K562 (cell line): ENCODE measurements at places on chromosomes 11 and 22. TPM values are rescaled to one million over a fixed set of nuclear protein-coding genes. Genes with fewer than 3 reads are reported as not detected.

GRCh38 chr22:18096823-18097222 is 13.8 kb upstream of the TUBA8 start:
- no peak for DNase-seq

- DNase-seq, result no peak
Measured at GRCh38 chr11:64607381-64607985, 16.5 kb downstream of the SLC22A12 start.

GRCh38 chr11:32905028-32905667 is 12.5 kb downstream of the QSER1 start:
- DNase-seq, result no peak

GRCh38 chr22:22043296-22044078 is 60.9 kb upstream of the TOP3B start:
- DNase-seq, result no peak

GRCh38 chr22:32617903-32618302 is 143.3 kb downstream of the FBXO7 start:
- no peak for DNase-seq

GRCh38 chr11:82765466-82766034 is 31.9 kb upstream of the FAM181B start:
- DNase-seq, result no peak

- DNase-seq, result no peak
Measured at GRCh38 chr22:40678493-40679248, 613 bp upstream of the MCHR1 start.

GRCh38 chr11:44623731-44624491 is 58.4 kb downstream of the CD82 start:
- no peak for DNase-seq

DNA sequence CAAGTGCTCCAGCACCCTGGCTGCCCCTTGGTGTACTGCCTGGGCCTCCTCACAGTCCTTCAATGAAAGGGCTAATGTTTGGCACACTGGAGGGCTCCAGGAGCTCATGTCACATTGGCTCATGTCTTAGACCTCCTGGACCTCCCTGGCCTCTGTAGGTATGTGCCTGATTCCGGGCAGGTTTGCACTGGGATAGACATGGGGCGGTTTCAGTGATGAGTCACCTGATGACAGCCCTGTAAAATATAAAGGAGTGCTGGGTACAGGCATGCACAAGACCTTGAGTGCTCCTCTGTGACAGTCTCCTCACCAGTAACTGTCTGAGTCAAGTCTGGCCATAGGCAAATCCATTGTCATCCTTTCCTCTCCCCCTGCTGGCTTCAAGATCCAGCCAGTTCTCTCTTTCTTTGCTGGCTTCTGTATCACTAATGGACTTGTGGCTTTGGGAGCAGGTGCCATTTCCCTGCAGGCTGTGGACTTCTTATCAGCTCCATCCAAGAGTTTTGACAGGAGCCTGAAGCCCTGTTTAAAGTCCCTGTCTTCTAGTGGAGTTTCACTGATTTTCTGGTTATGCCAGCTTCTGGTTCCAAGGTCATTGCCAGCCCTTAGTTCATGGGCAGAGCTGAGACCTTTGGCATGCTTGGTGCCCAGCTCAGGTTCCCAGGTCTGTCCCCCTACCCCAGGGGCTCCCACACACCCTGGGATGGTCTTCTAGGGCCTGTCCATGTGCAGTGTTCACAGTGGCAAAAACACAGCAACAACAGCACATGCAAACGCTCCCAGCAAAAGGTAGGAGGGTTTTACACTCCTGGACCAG is 22.7 kb upstream of the P2RY2 start:
- no peak for DNase-seq

DNA sequence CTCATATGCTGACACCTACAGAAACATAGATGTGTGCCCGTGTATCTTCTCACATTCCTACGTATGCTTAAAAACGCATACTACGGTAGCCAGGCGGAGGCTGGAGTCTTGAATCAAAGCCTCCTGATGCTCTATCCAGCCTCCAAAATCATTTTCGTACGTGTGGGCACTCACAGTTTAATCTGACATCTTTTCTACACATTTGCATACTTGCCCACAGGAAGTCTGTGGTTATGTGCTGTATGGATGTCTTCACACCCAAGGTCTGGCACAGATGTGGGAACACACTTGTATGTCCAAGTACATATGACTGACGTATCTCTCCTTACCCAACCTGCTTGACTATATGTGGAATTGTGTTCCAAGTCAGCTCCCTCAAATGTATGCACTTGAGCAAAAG is 561.8 kb upstream of the CADM1 start:
- DNase-seq, result no peak

DNA sequence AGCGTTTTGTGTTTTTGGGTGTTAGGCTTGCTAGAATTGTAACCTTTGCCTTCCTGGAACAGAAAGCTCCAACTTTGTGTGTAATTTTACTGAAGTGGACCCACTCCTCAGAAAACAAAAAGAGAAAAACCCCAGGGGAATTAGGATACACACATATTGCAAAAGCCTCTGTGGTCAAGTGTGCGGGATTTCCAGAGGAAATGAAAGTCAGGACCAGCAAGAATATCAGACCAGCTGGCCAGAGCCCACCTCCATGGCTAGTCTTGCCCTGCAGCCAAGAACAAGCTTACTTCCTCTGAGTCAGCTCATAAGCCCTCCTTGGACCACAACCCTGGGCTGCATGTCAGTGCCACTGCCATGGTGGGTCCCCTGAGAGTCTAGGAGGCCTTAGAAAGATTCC is 37.0 kb upstream of the FTH1 start:
- no peak for DNase-seq

GRCh38 chr11:64226507-64227051 is 505 bp downstream of the NUDT22 start:
- peak; percentile 67 for DNase-seq

DNA sequence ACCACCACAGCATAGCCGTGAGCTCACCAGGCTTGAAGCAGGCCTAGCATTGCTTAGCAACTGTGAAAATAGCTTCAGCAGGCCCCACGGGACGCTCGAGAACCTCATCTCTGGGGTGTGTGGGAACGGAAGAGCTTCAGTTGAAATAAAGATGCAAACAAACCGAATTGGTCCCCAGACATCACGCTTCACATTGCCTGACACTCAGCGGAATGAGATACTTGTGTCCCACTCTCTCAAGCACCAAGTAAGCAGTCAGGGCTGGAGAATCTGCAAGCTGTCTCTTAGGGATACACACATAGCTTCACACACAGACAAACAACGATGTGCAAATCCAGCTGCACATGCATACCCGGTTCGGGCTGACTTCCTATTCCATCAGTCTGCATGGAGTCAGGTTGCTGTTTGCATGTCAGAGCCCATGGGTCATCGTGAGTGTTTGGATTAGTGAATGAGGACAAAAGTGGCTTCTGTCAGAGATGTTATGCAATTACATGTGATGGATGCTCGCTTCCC is 205.7 kb downstream of the SNX19 start:
- no peak for DNase-seq

DNA sequence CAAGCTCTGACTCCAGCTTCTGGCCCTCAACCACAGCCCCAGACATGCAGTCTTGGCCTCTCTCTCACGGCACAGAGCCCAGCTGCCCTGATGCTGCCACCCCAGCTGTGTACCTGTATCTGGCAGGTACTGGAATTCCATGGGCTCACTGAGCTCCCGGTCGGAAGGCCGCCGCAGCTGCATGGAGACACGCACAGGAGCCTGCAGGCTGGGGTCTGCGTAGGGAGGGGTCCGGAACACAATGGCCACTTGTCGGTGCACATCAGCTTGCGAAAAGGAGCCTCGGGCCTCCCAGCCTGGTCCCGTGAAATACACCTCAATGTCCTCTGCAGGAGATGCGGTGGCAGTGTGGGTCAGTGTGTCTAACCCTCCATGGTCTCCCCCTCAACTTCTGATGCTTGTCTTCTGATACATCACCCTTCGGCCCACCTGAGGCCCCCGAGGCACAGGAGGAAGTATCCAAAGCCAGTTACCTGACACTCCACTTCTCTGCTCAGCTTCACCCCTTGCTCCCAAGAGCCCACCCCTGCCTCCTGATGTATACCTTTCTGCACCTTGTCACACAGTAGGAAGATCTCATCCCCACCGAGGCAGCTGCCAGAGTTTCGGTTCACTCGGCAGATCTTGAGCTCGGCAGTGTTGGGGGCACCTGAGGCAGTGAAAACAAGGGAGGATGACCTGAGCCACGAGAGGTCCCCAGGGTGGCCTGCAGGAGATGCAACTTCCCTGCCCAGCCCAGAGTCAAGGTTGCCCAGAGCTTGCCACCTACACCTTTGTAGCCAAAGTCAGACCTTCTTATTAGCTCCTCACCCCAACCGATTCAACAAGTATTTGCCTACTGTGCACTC is 4.3 kb downstream of the RELA start:
- no peak for DNase-seq

- DNase-seq, result no peak
Measured at GRCh38 chr11:45470151-45470793, 184.1 kb upstream of the SYT13 start.

DNA sequence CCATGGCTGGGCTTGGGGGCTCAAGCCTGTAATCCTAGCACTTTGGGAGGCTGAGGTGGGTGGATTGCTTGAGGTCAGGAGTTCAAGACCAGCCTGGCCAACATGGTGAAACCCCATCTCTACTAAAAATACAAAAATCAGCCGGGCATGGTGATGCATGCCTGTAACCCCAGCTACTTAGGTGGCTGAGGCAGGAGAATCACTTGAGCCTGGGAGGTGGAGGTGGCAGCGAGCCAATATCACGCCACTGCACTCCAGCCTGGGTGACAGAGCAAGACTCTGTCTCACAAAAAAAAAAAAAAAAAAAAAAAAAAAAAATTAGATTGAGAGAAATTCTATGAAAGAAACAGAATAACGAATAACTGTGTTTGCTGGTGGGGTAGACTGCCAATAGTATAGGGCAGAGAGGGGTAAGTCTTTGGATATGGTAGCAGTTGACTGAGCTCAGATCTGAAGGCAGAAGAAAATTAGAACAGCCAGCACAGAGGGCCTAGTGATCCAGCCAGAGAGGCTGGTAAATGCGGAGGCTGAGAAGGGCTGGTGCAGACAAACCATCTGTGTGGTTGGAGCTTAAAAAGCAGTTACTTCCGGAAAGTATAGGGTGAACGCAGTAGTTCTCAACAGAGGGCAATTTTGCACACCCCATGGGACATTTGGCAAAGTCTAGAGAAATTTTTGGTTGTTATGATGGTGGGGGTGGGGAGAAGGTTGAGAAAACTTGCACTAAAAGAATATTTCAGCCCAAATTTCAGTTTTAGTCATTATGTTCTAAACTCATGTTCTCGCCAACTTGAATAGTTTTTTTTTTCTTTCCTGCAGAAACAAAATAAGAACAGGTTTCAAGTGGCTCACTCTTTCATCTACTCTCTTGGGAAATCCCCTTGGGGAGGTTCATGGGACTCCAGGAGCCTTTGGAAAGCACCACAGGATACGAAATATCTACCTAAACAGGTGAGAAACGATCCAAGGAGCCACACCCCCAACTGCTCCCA is 1.6 kb upstream of the HORMAD2 start:
- DNase-seq, result no peak

GRCh38 chr11:11845551-11845950 is 3.8 kb downstream of the USP47 start:
- DNase-seq, result no peak

DNA sequence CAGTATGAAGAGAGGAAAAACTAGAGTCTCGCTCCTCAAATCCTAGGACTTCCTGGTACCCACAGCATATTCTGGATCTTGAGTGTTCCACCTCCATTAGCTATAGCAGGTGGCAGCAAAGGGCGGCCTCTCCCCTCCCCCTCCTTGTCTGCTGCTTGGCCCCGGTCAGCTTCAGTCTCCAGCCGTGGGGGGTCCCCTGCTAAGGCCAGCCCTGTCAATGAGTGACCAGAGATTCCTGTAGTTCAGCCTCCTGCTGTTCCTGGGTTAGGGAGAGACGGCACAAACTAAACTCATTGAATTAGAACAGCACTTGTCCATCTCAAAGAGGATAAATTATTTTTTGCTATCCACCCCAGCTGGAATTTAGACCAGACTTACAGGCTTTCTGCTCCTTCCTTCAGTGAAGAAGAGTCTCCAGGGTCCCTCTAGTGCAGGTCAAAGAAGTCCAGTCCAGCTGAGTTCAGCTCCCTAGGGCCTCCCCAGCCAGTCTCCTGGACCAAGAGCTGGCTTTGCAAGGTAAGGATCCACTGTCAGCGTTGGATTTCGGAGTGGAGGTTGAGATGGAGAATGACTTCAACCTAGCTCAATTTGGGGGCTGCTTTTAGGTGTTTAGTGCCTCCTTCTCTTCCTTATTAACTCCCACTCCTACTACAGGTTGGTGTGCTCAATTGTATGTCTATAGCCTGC is 1.1 kb upstream of the PHLDB1 start:
- no peak for DNase-seq

DNA sequence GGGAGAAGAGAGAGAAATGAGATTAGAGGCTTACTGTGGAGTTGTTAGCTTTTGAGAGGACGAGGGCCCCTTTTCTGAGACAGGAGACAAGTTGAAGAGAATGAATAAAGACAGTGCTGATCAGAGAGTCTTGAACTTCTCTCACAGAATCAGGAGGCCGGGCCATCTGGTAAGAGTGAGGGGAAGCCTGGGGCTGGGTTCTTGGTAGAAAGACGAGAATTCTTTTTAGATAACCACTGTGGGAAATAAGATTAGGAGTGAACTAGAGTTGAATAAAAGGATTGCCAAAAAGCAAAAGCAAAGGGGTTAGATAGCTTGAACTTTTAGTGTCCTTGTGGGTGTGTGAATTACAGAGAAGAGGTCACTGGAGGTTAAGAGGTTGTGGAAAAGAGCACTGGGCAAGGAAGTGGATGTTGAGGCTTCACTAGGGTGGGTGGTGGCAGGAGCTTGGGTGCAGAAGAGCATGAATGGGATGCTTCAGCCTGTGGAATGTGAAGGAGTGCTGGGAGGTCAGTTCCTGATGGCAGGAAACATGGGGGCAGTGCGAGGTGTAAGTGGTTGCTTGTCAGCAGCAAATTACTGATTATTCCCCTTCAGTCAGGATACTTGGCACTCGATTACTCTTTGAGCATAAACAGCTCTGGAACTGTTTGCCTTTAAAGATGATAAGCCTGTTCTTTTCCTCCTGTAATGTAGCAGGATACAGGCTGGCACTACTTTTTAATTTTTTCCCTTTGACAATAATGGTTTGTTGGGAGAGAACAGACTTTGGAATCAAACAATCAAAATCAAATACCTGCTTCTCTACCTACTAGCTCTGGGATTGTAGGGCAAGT is 98.3 kb downstream of the ARHGAP42 start:
- no peak for DNase-seq

GRCh38 chr11:89119426-89119825 is 53.6 kb upstream of the GRM5 start:
- DNase-seq, result no peak

STX5 gene
- total RNA-seq, result 24.8 and 26.9 TPM in 2 replicates

SCARF2 gene
- total RNA-seq, result 0.13 and 0.29 TPM in 2 replicates

CRYBB2 gene
- total RNA-seq, result not detected in 2 replicates

TMEM9B gene
- total RNA-seq, result 14.0 TPM in 2 replicates

IRF7 gene
- total RNA-seq, result 6.5 and 7.6 TPM in 2 replicates

CCDC116 gene
- 11.3 and 15.6 TPM in 2 replicates for total RNA-seq

MEI1 gene
- total RNA-seq, result 0.31 and 0.47 TPM in 2 replicates

PANX3 gene
- 0.18 and 0.42 TPM in 2 replicates for total RNA-seq

KRTAP5-10 gene
- not detected in 2 replicates for total RNA-seq

MPZL3 gene
- total RNA-seq, result 1.8 and 2.1 TPM in 2 replicates

PLEKHB1 gene
- 0.27 and 0.62 TPM in 2 replicates for total RNA-seq

RFPL2 gene
- not detected in 2 replicates for total RNA-seq

WNT11 gene
- total RNA-seq, result 0.09 TPM in 1 of 2 replicates, not detected in the other
